Activated CD4-positive, alpha-beta T cell treated with anti-CD3 and anti-CD28 coated beads for 24 hours (primary cell): ENCODE measurements at places on chromosomes 5 and 9.

DNA sequence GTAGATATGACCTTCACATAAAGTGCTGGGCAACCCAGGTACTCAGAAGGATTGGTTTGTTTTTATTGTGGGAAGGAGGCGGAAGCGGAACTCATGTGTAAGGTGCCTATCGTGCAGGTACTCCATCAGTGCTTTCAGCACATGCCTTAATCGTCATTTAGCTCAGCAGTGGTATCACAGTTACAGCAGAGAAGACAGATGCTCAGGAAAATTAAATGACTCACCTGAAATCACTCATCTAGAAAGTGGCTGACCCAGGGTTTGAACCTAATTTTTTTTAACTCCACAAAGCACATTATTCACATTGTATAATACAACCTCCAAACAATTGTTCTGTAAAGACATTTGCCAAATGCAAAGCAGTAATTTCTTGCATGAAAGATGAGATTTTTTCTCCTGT lies 2.2 kb downstream of the C5orf46 start:
- DNase-seq: no peak

- DNase-seq: no peak
These were observed 497.6 kb upstream of the CD180 start for GRCh38 chr5:67693956-67694809.

DNA sequence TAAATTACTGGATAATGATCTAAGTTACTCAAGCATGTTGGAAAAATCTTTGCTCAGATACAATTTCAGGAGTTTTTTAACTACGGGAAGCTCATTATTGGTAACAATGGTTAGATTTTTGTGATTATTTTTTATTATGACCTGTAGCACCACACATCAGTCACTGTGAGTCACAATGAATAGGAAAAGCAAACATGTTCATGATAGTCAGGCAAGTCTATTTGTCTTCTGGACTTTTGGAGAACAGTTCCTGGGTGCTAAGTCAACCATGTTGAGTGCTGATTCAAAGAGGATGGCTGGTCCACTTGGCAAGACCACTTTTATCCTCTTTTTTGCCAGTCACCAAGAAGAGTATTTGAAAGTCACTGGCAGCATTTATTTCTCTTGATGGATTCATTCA lies 403.2 kb downstream of the KIF4B start:
- no peak for DNase-seq

DNA sequence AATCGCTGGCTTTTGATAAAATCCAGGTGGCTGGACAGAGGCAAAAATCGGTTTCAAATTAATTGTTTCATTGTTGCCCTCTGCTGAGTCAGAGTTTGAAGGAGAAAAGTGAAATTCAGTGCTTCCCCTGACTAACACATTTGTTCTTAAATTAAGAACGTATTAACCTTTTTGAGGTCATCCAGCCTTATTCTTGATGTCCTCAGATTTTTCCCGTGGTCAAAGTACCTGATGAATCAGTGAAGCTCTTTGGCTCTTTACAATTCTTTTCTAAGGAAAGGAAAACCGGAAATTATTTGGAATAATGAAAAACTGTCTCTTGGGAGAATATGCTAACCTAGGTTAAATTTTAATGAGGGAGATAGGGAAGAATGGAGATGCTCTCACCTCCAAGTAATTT lies 21.6 kb downstream of the OSMR start:
- DNase-seq: no peak

- DNase-seq: no peak
These were observed 262.3 kb downstream of the ARHGAP26 start for GRCh38 chr5:143032581-143032836.

- DNase-seq: no peak
These were observed 3.2 kb downstream of the RNF208 start for GRCh38 chr9:137218754-137219271.

GRCh38 chr5:96455789-96456188 lies 22.7 kb upstream of the PCSK1 start:
- DNase-seq: no peak

DNA sequence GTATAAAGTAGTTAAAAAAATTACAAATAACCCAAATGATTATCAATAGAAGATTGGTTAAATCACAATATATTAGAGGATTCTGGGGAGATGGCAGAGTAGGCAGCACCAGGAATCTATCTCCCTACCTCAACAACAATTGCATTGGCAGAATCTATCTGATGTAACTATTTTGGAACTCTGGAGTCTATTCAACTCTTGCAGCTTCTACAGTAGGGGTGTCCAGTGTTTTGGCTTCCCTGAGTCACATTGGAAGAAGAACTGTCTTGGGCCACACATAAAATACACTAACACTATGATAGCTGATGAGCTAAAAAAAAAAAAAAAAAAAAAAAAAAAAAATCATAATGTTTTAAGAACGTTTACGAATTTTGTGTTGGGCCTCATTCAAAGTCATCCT lies 29.2 kb upstream of the ECM2 start:
- DNase-seq: no peak

GRCh38 chr9:123418506-123418905 lies 62.5 kb downstream of the CRB2 start:
- no peak for DNase-seq

DNA sequence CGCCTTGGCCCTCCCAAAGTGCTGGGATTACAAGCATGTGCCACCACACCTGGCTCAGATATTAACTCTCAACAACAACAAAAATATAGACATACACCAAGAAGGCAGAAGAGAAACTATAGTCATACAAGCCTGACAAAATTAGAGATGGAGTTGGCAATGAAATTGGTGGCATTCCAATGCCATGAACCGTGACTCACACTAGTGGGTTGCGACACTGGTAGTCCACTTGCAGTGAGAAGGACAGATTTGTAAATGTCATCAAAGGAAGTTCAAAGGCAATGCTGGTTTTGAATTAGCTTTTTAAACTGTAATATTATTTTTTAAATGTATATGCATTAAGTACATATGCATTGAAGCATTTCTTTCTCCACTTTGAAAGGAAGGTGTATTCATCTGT lies 8.5 kb upstream of the DNAJC25 start:
- DNase-seq: no peak

GRCh38 chr5:154816891-154817492 lies 33.4 kb downstream of the FAXDC2 start:
- DNase-seq: no peak

- no peak for DNase-seq
These were observed 108.3 kb downstream of the PCSK1 start for GRCh38 chr5:96324708-96325107.

DNA sequence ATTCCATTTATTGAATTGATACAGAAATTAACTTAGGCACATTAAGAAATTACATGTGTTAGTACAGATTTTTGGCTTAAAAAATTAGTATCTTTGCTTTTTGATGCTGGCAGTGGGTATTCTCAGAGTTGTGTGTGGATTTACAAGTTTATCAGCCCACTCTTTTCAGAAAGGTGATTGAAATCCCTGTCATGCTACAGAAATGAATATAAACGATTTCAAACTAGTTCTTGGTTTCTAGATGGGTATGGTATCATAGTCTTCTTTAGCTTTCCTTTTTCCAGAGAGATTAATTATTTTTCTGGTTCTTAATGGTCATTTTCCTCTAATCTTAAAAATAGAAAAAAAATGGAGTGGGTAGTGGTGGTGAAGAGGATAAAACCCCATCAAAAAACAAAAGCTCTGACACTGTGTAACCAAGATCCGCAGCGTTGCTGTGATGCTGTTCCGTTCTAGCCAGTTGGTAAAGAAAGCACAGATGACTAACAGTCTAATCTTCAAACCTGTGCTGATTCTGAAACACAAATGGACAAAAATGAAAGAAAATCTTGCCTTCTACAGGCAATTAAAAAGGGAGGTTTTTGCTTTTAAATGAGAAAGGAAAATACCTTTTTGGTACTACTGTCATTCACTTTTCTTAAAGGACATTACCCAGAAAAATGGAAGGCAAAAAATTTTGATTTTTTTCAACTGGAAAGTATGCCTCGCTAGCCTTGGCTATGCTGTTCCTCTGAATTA lies 5.2 kb downstream of the LRRTM2 start:
- no peak for DNase-seq

- no peak for DNase-seq
These were observed 173.6 kb upstream of the IER5L start for GRCh38 chr9:129351642-129352145.

DNA sequence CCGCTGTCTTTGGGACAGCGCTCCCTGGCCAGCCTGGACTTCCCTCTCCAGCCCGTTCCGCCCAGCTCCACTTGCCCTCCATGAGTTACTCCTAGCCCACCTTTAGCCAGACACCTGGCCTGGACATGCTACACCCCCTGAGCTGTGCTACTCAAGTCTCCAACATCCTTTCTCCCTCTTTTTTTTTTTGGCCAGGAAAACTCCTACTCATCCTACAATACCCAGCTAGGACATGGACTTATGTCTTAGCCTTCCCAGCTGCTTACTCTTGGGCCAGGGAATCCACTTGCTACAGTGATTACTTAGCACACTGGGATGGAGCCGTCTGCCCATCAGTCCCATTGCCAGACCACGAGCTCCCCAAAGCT lies 92.7 kb upstream of the PHYKPL start:
- DNase-seq: no peak

GRCh38 chr5:113634957-113635356 lies 121.5 kb downstream of the YTHDC2 start:
- DNase-seq: no peak

DNA sequence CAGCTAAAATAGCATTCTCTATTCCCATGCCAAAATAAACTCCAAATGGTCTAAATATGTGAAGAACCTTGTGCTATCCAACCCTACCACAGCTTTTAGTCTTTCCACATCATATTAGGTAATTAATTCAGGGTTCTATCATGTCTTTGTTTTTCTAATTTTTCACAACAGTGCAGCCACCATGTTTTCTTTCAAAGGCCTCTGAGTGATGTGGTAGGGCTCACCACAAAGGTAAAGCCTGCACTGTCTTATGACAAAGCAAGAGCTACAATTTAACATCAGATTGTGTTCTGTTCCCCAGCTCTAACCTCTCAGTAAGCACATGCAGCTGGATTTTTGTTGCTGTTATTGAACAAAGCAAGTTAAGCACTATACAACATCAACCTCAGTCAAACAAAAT lies 52.4 kb downstream of the MEF2C start:
- no peak for DNase-seq

DNA sequence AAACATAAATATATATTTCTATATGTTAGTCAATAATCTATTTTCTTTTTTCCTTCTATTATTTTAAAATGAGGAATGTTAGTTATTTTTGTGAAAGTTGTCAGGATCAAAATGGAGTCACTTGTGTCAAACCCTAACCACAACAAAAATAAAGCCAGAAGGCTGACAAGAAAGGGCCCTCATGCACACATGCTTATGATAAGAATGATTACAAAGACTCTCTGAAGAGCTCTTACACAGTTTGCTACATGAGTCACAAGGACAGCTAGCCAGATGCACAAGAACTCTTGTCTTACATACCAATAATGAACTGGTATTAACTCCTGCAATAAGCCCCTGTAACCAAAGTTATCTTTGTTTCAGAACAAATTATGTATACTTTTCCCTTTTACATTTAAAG lies 64.7 kb downstream of the GGTA1 start:
- no peak for DNase-seq

- no peak for DNase-seq
These were observed 59.0 kb downstream of the MAP1B start for GRCh38 chr5:72166070-72166979.

DNA sequence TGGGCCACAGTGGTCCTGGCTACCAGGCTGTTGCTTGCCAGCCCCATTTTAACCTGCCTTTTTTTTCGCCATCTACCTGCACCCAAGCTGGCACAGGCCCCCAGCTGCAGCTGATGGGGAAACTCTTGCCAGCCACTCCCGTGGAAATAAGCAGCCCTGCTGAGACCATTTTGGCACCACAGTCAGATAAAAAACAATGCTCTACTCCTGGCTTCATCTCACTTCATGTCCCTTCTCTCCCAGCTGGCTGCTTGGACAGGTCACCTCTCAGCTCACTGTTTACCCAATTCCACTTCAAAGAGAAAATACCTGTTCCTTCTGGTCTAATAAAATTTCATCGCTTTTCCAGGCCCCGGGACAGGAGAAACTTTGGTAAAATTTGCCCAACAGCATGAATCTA lies 322.6 kb upstream of the SLC30A5 start:
- no peak for DNase-seq

DNA sequence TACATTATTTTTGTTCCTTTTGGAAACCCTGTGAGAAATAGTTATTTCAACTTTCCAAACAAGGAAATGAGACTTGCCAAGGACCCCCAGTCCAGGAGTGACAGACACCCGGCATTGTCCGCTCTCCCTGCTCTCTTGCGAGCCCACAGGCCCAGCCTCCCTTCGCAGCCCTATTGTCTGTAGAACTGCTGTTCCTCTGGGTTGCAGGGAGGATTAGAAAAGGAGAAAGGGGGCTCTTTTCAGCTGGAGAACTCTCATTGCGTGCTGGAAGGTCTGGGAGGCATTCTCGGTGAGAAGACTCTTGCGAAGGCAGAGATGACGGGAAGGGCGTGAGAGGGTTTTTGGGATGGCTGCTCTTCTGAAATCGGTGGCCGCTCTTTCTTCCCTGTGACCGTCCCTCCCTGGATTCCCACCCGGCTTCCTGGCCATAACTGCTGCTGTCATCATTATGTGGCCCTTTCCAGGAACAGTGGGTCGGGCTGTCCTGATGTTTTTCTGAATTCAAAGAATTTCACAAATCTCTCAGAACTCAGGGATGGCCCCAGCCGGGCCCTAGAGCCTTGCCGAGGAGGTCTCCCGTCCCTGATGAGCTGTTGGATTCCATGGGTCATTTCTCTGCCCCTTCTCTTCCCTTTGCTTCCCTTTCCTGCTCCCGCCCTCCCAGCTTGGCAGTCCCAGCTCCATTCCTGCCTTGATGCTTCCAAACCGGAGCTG lies 29.8 kb downstream of the STC2 start:
- no peak for DNase-seq

DNA sequence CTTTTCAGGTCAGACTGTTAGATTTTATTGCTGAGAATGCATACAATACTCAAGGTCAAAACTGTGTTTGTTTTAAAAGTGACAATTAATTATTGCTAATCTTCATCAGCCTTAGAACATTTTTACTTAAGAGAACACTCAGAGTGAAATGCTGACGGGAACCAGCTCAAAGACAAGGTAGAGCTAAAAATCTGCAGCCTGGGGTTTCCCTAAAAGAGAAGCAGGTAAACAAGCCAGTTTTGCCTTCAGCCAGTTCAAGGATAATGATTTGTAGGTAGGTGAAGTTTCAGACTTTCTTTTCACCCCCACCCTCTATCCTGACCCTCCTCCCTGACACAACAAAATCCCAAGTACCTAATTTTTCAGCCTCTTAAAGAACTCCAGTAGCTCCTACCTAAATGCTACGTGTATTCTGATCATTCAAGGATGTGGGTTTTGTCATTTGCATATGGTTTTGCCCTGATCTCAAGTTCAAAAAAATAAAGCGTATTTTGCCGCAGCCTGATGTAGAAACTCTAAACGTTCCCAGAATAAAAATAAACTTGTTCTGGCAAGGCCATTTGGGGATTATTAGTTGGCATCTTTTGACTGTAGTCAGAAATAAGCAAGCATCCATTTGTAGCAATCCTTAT lies 407.2 kb downstream of the EFNA5 start:
- no peak for DNase-seq

GRCh38 chr5:118653872-118654271 lies 334.5 kb downstream of the DTWD2 start:
- no peak for DNase-seq

GRCh38 chr5:55411876-55412275 lies 104.1 kb downstream of the MTREX start:
- no peak for DNase-seq

- no peak for DNase-seq
These were observed 141.1 kb upstream of the SLC12A2 start for GRCh38 chr5:127942246-127943060.
